ENCODE measurements at places on chromosomes 1 and 21.

GRCh38 chr1:64229307-64229706 lies 25.9 kb downstream of the UBE2U start:
- DNase-seq, result no peak

GRCh38 chr1:209809611-209810010 lies 3.7 kb upstream of the IRF6 start:
- DNase-seq, result no peak

- DNase-seq, result no peak
Observed at GRCh38 chr1:186122837-186123236, 252.2 kb downstream of the TPR start.

DNA sequence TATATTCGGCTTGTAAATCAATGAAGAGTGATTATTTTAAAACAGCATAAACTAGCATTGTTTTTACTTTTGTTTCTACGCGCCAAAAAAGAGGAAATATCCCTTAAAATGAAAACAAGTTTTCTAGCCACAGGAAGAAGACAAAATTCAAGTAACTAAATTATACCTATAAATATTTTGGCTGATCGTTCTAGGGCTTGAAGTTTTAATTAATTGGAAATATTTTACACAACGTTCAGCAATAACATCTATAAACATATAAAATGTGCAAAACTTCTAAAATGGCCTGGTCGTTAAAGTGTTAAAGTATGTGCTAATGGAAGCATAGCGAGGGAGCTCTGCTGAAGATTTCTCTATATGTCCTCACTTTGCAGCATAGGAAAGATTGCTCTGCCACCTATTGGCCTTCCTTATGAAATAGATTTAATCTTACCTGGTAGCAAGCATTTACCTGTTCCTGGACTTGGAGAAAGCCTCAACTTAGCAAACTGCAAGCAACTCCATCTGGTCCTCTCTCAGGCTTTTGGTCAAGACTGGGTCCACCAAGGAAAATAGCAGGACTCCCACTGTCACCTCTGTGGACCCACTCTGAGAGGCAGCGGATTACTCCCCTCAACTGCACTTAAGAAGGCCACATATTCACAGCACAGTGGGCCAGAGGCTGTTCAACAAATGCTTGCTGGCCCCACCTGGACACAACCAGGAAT lies 351.3 kb upstream of the RUNX1 start:
- DNase-seq, result peak; percentile 44

- no peak for DNase-seq
Observed at GRCh38 chr21:33290441-33290840, 24.3 kb downstream of the IL10RB start.

DNA sequence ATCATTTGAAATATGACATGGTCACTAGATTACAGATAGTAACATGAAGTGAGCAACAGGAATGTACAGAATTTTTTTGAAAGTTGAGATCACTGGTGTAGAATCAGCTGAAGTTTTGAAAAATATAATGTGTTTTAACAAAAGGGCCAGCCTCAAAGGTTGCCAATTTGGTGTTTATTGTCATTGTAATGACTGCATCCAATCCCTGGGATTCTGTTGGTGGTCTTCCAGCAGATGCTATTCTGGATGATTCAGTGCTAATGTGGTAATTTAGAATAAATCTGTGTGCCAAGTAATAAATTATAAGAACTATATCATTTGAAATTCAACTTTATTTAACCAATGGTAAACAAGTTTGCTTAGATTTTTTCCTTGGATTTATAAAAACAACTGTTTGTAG lies 436.4 kb upstream of the PKN2 start:
- no peak for DNase-seq

DNA sequence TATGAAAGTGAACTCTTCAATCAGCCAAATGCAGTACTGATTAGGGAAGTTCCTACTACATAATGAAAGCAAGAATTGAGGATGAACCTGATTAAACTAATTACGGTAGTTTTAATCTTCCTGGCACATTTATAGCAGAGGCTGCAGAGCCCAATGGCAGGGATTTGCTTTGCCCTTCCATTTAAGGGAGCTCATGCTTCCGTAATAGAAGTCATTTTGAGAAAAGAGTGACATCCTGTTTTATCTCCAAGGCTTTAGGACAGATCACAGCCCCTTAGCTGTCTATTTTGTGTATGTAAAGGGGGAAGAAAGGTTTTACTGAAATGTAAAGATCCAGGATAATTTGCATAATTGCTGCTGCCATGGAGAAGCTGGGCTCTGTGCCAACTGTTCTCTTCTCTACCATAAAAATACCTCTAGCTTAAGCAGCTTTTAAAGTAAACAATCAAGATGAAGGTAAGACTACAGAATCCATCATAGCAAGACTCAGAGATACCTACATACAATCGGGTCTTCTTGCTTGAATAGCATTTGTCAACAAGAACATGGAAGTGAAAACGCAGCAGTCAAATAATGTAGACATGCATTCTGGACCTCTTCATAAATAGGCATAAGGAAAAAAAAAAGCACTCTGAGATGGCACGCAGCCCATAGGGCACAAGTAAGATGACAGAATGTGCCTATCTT lies 62.5 kb downstream of the ASH1L start:
- DNase-seq, result peak; percentile 50

DNA sequence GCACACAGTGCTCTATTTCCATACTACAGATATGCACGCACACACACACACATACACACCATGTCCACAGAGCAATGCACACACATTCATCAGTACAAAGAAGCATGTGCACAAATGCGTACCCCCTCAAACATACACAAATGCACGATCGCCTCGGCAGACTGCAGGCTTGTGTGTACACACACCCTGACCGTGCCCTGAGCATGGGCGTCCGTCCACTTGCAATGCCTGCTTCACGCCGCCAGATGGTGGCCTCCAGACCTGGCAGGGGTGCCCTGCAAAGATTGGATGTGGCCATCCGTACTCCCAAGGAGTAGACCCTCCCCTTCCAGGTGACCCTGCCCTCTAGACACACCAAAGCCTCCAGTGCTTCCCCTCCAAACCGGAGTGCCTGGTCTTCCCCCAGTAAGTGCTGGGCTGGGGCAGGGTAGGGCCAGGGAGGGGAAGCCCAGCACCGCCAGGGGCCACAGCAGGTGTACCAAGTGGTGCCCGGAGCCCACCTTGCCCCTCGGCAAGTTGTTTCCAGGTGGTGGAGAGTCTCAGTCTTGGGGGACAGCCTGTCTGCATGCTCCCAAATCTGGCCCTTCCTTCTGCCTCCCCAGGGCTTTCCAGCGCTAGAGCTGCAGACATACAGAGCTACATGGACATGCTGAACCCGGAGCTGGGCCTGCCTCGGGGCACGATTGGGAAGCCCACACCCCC lies 20.6 kb downstream of the ESPN start:
- no peak for DNase-seq

DNA sequence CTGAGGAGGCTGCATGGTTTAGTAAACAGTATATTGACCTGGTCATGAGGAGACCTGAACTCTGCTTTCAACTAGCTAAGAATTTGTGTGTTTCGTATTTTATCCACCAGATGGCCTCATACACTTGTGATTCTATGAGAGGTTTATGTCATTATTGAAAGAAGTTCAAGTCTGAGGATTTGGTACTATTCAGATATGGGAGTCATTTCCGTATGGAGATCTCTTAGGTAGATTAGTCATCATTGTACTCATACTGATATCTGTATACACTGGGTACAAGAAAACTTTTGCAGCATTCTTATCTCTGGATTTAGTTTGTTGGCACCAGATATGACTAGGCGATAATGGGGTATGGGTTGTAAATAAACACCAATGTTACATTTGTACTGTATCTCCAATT lies 26.6 kb downstream of the ATF6 start:
- DNase-seq, result no peak

DNA sequence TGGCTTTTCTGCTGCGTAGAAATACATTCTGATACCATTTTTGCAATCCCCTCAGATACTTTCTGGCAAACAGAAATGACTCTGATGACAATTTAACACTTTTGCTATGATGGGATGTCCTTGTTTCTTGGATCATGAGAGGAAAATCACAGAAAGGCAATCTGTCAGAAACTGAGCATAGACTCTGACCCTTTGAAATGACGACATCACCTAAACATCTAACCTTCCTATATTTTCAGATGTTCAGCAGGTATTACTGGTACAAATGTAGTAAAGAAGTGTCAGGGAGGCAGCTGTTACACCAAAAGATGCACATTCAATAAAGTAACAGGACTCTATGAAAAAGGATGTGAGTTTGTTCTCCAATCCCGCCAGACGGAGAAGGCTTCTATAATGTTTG lies 13.2 kb downstream of the CLCA1 start:
- no peak for DNase-seq

- no peak for DNase-seq
Observed at GRCh38 chr1:19387045-19387467, 74.9 kb downstream of the SLC66A1 start.

DNA sequence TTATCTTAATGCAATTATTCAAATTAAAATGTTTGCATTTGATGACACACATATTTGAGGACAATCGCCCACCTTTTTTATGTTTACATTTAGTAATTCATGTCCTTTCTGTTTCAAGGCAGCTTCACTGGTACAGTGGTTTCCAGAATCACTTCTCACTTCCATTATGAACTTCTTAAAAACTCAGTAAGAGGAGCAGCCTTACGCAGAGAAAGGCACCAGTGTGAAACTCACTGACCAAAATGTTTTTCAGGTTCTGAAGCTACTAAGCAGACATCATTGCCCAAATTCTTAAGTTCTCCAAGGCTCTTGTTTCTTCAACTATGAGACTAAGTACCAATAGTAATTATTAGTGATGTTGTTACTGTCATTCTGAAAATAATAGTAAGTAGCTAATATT lies 353.1 kb upstream of the CXADR start:
- no peak for DNase-seq

DNA sequence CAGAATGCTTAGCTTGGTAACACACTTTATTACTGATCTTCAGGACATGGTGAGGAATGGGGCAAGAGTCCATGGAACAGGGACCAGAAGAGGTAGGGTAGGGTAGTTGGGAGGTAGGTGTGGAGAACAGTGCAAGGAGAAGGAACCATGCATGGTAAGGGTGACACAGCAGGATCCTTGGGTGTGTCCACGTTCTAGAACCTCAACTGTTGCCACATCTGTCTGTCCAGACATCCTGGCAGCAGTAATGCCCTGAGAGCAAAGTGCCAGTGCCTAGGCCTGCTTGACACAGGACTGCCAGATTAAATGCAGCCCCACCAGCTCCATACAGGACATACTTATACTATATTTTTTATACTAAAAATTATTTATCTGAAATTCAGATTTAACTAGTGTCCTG lies 13.9 kb downstream of the DMAP1 start:
- DNase-seq, result no peak

GRCh38 chr1:211332036-211332616 lies 5.5 kb downstream of the TRAF5 start:
- no peak for DNase-seq

- DNase-seq, result no peak
Observed at GRCh38 chr1:193060406-193060805, 994 bp downstream of the RO60 start.

DNA sequence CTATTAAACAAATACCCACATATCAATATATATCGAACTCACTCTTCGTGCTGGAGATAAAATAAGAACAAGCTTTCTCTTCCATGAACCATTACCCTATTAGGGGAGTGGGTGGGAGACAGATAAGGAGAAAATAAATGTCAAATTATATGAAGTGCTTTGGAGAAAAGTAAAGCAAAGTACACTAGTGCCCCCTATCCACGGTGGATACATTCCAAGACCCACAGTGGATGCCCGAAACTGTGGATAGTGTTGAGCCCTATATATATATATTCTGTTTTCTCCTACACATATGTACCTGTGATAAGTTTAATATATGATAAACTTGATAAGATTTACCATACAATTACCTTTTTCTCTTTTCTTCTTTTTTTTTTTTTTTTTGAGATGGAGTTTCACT lies 54.6 kb downstream of the FH start:
- no peak for DNase-seq

DNA sequence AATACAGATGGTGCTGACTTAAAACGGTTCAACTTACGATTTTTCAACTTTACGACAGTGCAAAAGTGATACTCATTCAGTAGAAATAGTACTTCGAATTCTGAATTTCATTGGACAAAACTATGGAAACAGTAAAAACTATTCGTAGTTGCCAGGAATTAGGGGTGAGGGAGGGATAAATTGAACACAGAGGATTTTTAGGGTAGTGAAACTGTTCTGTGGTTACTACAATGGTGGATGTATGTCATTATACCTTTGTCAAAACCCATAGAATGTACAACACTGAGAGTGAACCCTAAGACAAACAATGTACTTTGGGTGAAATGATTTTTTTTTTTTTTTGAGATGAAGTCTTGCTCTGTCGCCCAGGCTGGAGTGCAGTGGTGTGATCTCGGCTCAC lies 7.5 kb downstream of the DDR2 start:
- DNase-seq, result no peak

- peak; percentile 55 for DNase-seq
Observed at GRCh38 chr1:155167166-155168104, 5.7 kb downstream of the KRTCAP2 start.

- no peak for DNase-seq
Observed at GRCh38 chr1:93699049-93699384, 17.4 kb upstream of the BCAR3 start.

DNA sequence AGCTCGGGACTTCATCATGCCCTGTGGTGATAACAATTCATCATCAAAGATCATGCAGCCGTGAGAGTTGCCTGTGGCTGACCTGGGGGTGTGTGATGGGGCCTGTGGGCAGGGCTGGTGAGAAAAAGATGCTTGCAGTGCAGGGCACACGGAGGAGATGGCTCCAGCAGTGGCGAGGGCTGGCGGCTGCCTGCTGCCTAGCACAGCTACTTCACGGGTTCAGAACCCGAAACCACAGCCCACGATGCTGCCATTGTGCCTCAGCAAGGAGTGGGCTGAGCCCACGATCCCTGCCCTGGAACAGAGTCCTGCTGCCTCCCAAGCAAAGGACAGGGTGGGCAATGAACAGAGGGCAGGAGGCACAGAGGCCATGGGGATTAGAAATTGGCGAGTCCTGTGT lies 631 bp upstream of the KRTAP10-9 start:
- DNase-seq, result no peak

- DNase-seq, result no peak
Observed at GRCh38 chr1:93021539-93022134, 57.4 kb upstream of the MTF2 start.

DNA sequence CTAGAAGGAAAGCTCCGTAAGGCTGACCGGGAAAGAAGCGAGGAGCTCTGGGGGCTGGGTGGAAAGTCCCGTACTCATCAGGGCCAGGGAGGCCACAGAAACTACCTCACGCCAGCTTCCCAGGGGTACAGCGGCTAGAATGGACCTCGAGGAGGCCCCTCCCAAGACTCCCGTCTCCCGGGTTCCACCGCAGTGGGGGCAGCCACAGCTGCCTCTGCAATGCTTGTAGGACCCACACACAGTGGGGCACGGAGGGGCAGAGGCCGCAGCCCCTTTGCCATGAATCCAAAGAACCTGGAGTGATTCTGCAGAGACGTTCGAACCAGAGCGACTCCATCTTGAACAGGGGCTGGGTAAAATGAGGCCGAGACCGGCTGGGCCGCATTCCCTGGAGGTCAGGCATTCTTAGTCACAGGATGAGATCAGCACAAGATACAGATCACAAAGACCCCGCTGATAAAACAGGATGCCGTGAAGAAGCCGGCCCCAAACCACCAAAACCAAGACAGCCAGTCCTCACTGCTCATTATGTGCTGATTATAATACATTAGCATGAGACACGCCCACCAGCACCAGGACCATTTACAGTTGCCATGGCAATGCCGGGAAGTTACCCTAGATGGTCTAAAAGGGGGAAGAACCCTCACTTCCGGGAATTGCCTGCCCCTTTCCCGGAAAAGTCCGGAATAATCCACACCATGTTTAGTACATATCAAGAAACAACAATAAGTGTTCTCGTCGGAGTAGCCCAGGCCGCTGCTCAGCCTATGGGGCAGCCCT lies 1.6 kb upstream of the ANKRD65 start:
- no peak for DNase-seq
